ENCODE measurements at places on chromosomes 16 and 17.

GRCh38 chr17:30579610-30580315, 102.6 kb downstream of the GOSR1 start:
- DNase-seq: no peak

GRCh38 chr17:77526259-77526711, 385.5 kb downstream of the SEC14L1 start:
- DNase-seq: no peak

DNA sequence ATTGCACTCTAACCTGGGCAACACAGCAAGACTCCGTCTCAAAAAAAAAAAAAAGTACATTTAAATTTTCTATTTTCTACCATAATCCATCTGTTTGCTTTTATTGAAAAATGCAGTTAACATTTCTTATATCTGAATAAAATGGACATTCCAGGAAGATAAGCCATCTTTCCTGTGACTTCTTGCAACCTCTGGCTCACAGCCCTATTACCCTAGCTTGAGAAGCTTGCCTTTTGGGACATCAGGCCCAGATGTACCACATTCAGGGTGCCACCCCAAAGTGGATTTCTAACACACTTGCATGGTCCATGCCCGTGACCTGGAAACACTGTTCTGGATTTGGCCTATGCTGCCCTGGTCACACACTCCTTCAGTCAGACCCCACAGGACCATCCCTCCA, 30.1 kb upstream of the DDX52 start:
- no peak for DNase-seq

- no peak for DNase-seq
These were observed 24.1 kb downstream of the NPTX1 start for GRCh38 chr17:80452173-80452915.

GRCh38 chr17:72853440-72854415, 238.8 kb downstream of the SLC39A11 start:
- no peak for DNase-seq

- no peak for DNase-seq
These were observed 7.6 kb downstream of the PITPNM3 start for GRCh38 chr17:6548578-6549330.

- no peak for DNase-seq
These were observed 430 bp downstream of the HAPSTR1 start for GRCh38 chr16:9091867-9092281.

GRCh38 chr17:45423975-45424335, 8.7 kb downstream of the ARHGAP27 start:
- no peak for DNase-seq

DNA sequence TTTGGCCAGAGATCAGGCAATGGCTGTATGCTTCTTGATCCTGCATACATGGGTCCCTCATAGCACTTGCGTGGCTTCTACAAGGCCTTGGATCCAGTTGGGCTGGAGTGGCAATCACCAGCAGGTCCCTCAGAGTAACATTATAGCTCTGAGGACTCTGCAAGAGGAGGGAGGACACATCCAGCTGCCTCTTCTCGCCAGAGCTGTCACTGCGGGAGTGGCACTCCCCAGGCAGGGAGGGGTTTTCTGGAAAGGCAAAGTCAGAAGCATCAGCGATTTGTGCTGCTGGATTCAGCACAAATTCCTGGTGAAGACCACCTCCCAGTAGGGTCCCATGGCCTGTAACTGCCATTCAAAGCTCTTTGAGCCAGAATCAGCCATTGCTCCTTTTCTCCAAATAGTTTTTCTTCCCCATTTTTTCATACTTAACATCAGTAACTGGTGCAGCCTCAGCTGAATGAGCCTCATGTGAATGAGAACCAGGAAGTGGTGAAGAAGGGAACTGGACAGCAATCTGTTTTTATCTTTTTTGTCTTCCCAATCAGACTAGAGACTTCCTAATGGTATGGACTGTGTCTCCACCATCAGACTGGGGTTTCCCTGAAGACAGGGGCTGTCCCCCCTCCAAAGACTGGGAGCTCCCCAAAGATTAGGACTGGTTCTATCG, 40.6 kb upstream of the HOXB13 start:
- DNase-seq: no peak

GRCh38 chr17:37391146-37391545, 15.4 kb downstream of the C17orf78 start:
- DNase-seq: no peak

- no peak for DNase-seq
These were observed 8.2 kb upstream of the RSKR start for GRCh38 chr17:28622186-28622585.

- no peak for DNase-seq
These were observed 353.0 kb upstream of the EEF2KMT start for GRCh38 chr16:5450409-5451104.

DNA sequence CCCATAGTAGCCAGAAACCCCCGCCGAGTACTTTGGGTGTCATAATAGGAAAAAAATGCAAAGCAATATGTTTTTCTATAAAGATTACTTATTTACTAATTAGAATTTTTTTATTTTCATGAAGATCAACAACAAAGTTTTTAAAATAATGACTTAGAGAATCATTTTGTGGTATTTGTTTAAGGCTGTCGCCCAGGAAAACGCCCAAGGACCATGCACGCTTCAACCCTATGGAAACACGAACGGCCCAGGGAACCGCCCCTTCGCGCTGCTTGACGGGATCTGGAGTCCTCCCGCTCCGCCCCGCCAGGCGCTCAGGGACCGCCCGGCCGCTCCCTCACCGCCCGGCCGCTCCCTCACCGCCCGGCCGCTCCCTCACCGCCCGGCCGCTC, 408 bp upstream of the KPNA2 start:
- DNase-seq: peak; percentile 88

- DNase-seq: no peak
These were observed 7.3 kb upstream of the BCAR1 start for GRCh38 chr16:75258807-75259141.

GRCh38 chr16:67407788-67408452, 8.4 kb downstream of the ZDHHC1 start:
- no peak for DNase-seq

GRCh38 chr16:47872225-47872624, 283.6 kb downstream of the ABCC12 start:
- DNase-seq: no peak

- no peak for DNase-seq
These were observed 59.7 kb downstream of the PDPK1 start for GRCh38 chr16:2597560-2597902.

DNA sequence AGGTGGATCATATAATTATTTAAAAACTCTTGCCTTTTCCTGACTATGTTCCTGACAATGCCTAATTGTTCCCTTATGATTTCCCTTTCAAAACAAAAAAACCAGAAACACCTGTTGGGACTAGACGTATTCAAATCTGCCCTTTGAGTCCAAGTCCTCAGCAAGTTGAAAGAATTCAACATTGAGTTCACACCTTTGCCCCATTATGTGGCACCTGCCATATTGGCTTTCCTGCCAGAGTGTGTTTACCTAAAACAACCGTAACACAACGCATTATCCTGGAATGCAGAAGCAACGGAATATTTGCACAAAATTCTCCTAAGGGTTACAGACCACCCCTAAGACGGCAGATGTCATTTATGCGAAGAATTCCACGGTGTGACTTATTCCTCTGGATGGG, 105.9 kb downstream of the ZFHX3 start:
- DNase-seq: no peak

- DNase-seq: no peak
These were observed 82.2 kb downstream of the PLXDC1 start for GRCh38 chr17:39069114-39069756.

- no peak for DNase-seq
These were observed 68.8 kb downstream of the KATNIP start for GRCh38 chr16:27618606-27619327.

- DNase-seq: no peak
These were observed 32.1 kb upstream of the LONP2 start for GRCh38 chr16:48212033-48212432.

DNA sequence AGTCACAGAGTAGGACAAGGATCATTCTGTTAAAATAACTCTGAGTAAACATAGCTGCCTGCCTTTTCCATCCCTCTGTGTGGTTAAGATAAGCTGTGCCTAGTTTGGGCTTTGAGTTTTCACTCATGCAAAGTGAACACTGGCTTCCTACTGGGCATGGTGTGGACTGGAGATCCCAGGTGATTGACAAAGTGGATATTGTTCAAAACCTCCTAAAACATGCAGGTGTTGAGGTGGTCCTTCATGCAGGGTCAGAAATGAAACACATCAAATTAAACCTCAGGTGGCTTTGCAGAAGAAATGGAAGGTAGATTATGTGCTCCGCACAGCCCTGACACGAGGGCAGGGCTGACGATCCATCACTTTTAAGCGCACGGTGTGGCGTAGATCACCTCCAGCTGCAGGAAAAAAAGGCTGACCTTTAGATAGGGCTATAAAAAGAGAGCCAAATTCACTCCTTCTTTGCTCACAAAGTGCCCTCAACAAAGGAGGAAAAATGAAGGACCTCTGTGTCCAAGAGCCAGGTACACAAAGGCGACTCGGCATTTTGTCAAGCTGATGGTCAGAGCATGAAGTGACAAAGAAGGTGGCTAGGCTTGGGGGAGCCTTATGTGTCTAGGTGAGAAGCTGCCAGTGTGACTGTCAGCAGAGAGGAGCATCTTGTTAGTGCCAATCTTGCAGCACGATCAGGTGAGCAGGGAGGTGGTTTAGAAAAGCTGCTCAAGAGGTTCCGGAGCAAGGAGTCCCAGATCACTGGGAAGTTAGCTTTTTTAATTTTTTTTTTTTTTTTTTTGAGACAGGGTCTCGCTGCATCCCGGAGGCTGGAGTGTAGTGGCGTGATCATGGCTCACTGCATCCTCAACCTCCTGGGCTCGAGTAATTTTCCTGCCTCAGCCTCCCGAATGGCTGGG, 19.9 kb upstream of the ITPRIPL2 start:
- DNase-seq: no peak

DNA sequence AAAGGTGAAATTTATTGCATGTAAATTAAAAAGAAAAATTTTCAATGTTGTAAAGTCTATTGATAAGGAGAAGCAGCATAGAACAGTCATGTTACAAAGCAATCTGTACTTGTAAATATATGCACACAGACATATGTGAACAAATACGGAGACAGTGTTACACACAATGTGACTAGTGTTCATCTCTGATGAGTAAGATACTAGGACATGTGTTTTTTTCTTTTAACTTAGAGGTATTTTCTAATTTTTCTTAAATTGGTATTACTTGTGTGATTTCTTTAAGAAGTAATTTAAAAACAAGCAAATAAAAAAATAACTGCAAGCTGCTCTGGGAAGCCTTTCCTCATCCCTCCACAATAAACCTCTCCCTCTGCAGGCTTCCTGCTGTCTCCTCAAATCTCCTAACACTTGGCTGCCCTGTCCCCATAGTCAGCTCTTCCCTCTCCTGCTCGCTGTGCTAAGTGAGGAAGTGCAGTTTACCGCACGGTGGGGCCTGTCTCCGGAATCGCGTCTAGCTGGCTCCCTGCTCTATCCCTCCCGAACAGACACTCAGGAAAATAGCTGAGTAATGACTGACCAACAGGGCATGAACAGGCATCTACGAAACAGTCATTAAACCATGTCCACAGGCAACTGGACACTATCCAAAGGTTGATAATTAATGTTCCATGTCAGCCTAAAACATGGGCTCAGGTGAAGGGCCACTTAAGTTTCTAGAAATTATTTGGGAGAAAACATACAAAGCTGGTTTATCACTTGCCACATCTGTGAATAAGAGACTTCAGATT, 35.9 kb downstream of the CMTM4 start:
- DNase-seq: peak; percentile 8

- DNase-seq: no peak
These were observed 5.2 kb upstream of the TMEM235 start for GRCh38 chr17:78226055-78226758.

GRCh38 chr16:84874004-84874435, 54.2 kb downstream of the CRISPLD2 start:
- no peak for DNase-seq

GRCh38 chr17:48247603-48248002, 140.0 kb downstream of the SNX11 start:
- no peak for DNase-seq

GRCh38 chr17:21592774-21593173, 99.5 kb upstream of the KCNJ18 start:
- no peak for DNase-seq

GRCh38 chr16:8869212-8869987, 594 bp upstream of the CARHSP1 start:
- DNase-seq: no peak

DNA sequence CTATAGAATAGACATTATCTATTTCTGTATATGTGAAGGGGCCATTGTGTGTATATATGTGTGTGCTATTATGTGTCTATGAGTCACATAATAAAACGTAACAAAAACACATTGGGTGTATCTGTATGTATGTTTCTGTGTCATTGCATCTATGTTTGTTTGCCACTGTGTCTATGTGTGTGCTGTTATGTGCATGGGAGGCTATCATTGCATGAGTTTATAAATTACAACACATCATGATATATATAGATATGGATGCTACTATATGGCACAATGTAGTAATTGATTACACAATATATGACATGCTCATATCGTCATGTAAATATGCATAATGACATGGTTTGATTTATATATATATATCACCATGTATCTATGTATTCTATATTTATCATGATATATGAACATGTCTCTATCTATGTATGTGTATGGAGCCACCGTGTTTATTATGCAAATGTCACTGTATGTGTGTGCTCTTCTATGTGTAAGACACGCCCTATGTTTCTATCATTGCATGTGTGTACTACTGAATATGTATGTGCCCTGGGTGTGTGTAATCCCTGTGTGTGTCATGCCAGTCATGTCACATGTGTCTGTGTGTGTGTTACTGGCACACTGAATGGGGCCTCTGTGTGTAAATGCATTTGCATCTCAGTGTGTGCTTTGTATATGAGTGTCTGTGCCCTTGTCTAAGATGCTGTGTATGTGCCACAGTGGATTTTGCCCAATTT, 1.4 kb upstream of the TSPOAP1 start:
- no peak for DNase-seq

GRCh38 chr17:49845321-49845720, 2.5 kb downstream of the TAC4 start:
- DNase-seq: no peak

GRCh38 chr16:12296991-12297390, 320.5 kb downstream of the SNX29 start:
- no peak for DNase-seq

DNA sequence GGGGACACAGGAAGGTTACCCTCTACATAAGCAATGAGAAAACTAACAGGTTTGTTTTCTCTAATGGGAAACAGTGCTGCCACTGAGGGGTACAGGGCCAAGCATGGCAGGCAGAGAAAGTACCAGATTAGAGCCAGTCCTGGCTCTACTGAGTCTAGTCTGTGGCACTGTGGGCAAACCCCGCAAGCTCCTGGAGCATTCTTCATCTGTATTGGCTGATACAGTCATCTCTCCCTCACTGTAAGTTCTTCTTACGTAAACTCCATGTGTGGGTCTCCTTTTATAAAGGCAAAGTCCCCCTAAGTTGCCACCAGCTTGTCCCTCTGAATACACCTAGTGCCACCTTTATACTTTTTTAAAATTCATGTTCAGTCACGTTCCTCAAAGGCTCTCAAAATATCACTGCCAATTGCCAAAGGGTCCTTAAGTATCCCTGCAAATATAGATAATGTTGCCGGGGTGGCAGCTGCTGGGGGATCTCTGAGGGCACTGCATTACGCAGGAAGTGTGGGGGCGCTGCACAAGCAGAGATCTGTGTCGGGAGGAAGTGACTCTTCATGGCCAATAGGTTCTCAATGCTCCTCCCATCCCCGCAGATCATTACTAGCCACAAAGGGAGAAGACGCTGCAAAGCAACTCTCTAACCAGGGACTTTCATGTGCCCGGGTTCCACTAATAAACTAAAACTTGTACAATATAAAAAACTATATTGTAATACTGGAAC, 18.8 kb downstream of the XPO6 start:
- no peak for DNase-seq

Data from NCI-H1417 treated with DMSO at 0.1 percent for 48 hours (cell line).